ENCODE measurements at places on chromosomes 5 and 9.

DNA sequence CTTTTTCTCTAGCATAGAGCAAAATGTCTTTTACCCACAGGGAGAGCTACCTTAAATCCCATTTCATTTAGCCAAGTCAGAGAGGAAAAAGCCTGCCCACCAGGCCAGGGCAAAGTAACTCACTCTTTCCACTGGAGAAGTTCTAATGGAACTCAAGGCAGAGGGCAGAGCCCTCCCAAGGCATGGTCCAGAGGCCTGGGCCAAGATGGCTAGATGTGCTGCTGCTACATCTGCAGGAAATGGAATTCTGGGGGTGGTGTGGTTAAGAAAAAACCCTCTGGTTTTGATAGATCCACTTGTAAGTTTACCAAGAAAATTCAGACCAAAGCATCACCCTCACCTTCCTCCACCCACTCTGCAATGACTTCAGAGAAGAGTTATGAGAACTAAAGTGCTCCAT is 37.3 kb downstream of the CSF2 start:
- no peak for DNase-seq

DNA sequence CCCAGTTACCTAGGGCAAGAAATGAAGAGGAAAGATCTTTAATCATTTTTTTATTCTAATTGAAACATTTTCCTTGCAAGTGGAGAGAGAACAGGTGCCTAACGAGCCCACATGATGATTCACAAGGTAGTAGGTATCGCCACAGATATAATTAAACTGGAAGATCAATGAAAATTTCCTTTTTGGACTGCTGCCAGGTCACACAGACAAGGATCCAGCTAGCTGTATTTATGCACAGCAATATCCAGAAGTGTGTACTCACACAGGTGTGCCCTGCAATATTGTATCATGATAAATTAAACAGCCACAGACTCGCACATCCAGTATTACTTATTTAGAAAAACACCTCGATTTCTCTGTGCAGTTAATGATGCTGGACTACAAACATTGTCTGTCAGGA is 294.0 kb upstream of the SMARCA2 start:
- no peak for DNase-seq

DNA sequence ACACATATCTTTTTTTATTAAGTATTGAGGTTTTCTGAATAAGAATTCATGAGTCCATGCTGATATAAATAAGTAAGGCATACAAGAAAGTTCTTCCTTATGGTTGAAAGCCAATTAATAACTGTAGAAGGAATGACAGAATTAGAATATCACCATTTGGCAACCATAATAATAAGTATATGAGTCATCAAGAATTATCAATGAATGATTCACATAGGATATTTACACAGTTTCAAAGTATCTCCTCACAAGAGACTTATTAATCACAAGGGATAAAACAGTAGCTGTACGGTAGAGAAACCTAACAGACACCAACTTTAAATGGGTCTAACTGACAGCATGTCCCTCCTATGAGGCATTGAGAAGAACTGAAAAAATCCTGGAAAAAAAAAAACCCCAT is 161.6 kb downstream of the NR3C1 start:
- DNase-seq, result no peak

DNA sequence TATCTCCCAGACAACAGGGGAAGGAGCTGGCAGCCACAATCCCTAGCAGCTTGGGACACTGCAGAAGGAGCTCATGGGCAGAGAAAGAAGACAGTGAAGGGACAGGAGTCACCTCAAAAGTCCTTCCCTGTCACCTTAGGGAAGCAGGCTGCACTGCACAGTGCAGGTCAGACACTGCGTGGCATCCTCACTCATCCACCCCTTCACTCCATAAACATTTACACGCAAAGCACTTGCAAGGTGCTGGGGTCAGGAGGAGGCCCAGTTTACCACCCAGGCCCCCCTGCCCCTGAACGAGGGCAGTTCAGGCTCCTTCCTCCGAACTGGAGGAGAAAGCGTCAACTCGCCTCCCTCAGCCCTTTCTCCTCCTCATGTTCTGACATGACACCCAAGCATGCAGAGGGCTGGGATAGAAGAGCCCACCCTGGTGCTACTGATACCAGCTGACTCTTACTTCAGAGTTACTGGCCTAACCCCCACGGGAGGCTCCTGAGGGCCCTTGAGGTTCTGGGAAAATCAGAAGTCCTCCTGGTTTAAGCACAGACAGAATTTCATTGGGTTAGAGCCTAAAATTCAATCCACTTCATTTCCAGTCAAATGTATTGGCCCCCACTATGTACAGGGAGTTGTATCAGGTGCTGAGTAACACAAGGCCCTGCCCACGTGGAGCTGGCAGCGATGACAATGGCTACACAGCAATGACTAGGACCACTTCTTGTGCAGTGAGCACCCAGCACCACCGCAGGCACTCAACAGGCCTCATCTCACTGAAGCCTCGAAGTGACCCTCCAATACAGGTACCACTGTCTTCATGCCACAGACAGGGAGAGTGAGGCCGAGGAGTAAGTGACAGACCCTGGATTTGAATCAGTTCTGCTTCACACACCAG is 70.4 kb downstream of the RAPGEF1 start:
- no peak for DNase-seq

DNA sequence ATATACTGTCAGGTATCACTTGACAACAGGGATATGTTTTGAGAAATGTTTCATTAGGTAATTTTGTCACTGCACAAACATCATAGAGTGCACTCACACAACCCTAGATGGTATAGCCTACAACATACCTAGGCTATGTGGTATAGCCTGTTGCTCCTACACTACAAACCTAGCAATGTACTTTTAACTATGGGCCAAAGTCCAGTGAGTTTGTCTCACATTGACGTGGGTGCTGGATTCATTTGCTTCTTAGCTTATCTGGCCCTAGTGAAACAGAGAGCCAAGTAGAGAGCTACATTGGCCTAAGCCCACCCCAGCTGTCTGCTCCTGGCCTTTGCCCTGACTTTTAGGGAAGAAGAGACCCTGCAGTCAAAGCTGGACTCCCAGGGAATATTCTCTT is 180.7 kb upstream of the EGFLAM start:
- DNase-seq, result no peak

DNA sequence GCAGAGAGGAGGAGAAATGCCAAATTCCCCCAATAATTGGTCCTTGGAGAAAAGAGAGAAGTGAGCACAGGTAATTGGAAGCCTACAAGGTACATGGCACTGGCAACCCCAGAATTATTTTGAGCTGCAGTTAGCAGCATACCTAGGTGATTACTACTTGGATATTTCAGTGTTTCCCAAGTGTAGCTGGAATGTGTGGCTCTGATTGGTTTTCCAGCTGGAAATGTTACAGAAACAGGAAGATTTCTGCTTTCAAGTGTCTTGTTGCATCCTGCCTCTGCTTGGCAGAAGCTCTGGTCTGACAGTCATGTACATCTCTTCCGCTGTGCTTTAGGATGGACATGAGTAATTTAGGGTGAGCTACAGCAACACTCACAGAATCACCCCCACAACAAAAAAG is 262.1 kb downstream of the ENC1 start:
- no peak for DNase-seq

- DNase-seq, result no peak
These were observed 3.6 kb upstream of the PSMD5 start for GRCh38 chr9:120846251-120846889.
